ENCODE measurements at places on chromosomes 4 and X. TPM values are rescaled to one million over a fixed set of nuclear protein-coding genes. Genes with fewer than 3 reads are reported as not detected.

The NLGN4X gene
- 4.2 TPM for polyA plus RNA-seq

The YIPF7 gene
- not detected for polyA plus RNA-seq

The MAGEC2 gene
- polyA plus RNA-seq = not detected

The OPHN1 gene
- 2.8 TPM for polyA plus RNA-seq

The SAT1 gene
- 290 TPM for polyA plus RNA-seq

The SORCS2 gene
- polyA plus RNA-seq = 4.4 TPM

The AREG gene
- not detected for polyA plus RNA-seq

The ETFDH gene
- 21.7 TPM for polyA plus RNA-seq

The TMEM144 gene
- polyA plus RNA-seq = 11.0 TPM

The OPRPN gene
- polyA plus RNA-seq = not detected

The CLDN34 gene
- polyA plus RNA-seq = not detected

The VSIG4 gene
- polyA plus RNA-seq = not detected

The GABRQ gene
- polyA plus RNA-seq = not detected

The IRS4 gene
- not detected for polyA plus RNA-seq

The FGFBP1 gene
- not detected for polyA plus RNA-seq

The ARMCX1 gene
- 32.2 TPM for polyA plus RNA-seq

The VCX2 gene
- polyA plus RNA-seq = not detected

The ETDA gene
- not detected for polyA plus RNA-seq

The GYPE gene
- 3.5 TPM for polyA plus RNA-seq

The CCKAR gene
- polyA plus RNA-seq = 0.23 TPM

The FGF13 gene
- polyA plus RNA-seq = 88.9 TPM

The CENPVL1 gene
- polyA plus RNA-seq = 1.2 TPM

The SSX3 gene
- not detected for polyA plus RNA-seq

The GRIPAP1 gene
- polyA plus RNA-seq = 65.4 TPM

The RAB41 gene
- 0.26 TPM for polyA plus RNA-seq

The AADAT gene
- 17.4 TPM for polyA plus RNA-seq

The CYBB gene
- not detected for polyA plus RNA-seq

The FRG2 gene
- polyA plus RNA-seq = not detected

The SMIM10L2A gene
- 12.8 TPM for polyA plus RNA-seq

The FAM47A gene
- 0.46 TPM for polyA plus RNA-seq

The WDR17 gene
- 0.77 TPM for polyA plus RNA-seq

The LRP2BP gene
- 2.7 TPM for polyA plus RNA-seq

The CFI gene
- 2.6 TPM for polyA plus RNA-seq

The CFP gene
- not detected for polyA plus RNA-seq

The RBMXL3 gene
- polyA plus RNA-seq = not detected

The FMR1NB gene
- polyA plus RNA-seq = not detected

The PDCL2 gene
- not detected for polyA plus RNA-seq

The SLIT2 gene
- polyA plus RNA-seq = 49.9 TPM

The ADH4 gene
- polyA plus RNA-seq = 0.42 TPM

The SPANXD gene
- polyA plus RNA-seq = not detected

The GC gene
- 0.29 TPM for polyA plus RNA-seq

The GUF1 gene
- 19.5 TPM for polyA plus RNA-seq

The CXCL6 gene
- polyA plus RNA-seq = not detected

The CLCN4 gene
- polyA plus RNA-seq = 5.4 TPM

The CSN3 gene
- polyA plus RNA-seq = not detected

The EGFL6 gene
- polyA plus RNA-seq = not detected

The PASD1 gene
- polyA plus RNA-seq = 0.13 TPM

The TLR3 gene
- not detected for polyA plus RNA-seq

The ABHD18 gene
- 21.5 TPM for polyA plus RNA-seq

All from cardiac muscle cell (in vitro differentiated cells and primary cell).